ENCODE measurements at places on chromosomes 11 and 22. TPM values are rescaled to one million over a fixed set of nuclear protein-coding genes. Genes with fewer than 3 reads are reported as not detected.

Gene ZP1
- not detected for total RNA-seq

Gene FREY1
- 0.73 TPM for total RNA-seq

- H3K27ac ChIP-seq: no peak overlapping the region
- no peak overlapping the region for H3K4me3 ChIP-seq
- no peaks in the 10 kb centered on the region for H3K27me3 ChIP-seq
- no peaks in the 10 kb centered on the region for H3K4me1 ChIP-seq
- peaks cover 22% of the 10 kb centered on the region for H3K36me3 ChIP-seq
- DNase-seq: no peak
These were observed 12.5 kb downstream of the CHID1 start for GRCh38 chr11:898143-898511.

- H3K27me3 ChIP-seq: no peaks in the 10 kb centered on the region
- no peak for DNase-seq
- no peaks in the 10 kb centered on the region for H3K4me1 ChIP-seq
- H3K36me3 ChIP-seq: peaks cover 9% of the 10 kb centered on the region
These were observed 84.7 kb downstream of the DGCR2 start for GRCh38 chr22:19037282-19038163.

GRCh38 chr11:69654001-69654659 is 13.2 kb downstream of the CCND1 start:
- H3K27ac ChIP-seq: no peak overlapping the region

DNA sequence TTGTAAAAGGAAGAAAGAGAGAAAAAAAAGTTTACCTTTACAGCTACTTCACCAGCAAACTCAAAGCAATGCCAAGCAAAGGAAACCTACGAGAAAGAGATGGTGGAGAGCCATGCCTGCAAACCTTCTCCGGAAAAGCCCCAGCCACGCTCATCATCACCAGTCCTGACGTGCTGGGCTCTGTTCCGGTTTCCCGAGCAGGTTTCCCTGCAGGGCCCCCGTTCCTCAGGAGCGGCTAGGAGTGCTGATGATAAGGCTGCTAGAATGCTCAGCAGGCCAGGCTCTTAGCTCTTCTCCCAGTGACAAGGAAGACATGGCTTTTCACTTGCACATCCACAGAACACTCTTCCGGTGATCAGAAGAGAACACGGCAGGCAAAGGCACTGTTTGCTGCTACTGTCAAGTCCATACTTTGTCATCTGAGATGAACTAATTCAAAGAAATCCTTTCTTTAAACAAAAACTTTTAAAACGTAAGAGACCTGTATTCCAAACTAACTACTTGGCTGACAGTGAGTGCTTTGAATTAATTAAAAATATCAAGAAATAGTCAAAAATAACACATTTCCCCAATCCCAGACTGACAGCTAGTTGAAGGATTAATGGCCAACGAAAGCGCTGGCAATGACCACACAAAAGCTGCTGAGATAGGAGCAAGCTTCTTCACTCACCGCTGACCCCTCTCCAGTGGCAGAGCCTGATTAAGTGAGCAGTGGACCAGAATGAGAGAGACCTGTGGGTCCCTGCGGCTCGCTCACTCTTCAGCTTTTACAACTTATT is 35.8 kb downstream of the DUSP8 start:
- H3K4me3 ChIP-seq: no peak overlapping the region
- no peaks in the 10 kb centered on the region for H3K36me3 ChIP-seq
- H3K27me3 ChIP-seq: no peaks in the 10 kb centered on the region
- peaks cover 31% of the 10 kb centered on the region for H3K4me1 ChIP-seq
- H3K27ac ChIP-seq: no peak overlapping the region

DNA sequence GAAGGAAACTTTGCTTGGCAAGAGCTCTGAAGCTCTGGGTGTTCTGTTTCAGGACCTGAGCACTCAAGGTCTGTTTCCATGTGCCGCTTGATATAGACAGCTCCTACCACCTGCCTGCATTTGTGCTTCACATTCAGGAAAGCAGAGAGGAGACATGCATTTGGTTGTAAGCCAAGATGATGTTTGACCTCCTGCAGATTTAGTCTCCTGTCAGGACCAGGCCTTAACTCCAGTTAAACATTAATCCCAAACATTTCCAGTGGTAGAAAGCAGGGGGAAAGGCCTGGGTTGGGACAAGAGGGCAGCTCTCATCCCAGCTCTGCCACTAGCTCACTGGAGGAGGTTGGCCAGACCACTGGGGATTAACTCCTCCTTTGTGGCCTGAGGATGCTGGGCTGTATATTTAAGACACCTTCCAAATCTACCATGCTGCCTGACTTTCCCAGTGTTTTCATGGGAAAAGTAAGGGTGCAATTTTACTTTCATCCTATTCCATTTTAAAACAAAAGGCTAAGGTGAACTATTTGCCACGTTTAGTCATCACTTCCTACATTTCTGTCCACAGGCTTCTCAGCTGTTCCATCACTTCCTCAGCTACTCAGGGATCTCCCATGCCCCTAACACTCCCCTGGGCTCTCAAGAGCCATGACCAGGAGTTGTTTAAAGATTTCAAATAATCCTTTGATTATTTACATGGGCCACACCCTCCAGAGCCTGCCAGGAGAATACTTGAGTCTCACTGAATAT is 80.9 kb downstream of the INSC start:
- no peaks in the 10 kb centered on the region for H3K27me3 ChIP-seq
- no peaks in the 10 kb centered on the region for H3K36me3 ChIP-seq
- no peaks in the 10 kb centered on the region for H3K4me1 ChIP-seq
- no peak overlapping the region for H3K27ac ChIP-seq
- no peak for DNase-seq
- no peak overlapping the region for H3K4me3 ChIP-seq

All from activated CD4-positive, alpha-beta memory T cell treated with anti-CD3 and anti-CD28 coated beads for 36 hours (primary cell).